ENCODE measurements at places on chromosomes 5 and 9.
A peak's percentile ranks its signal among the peaks of the same experiment; 100 is the strongest.

- DNase-seq, result no peak
Measured at GRCh38 chr9:29796291-29796952, 2223.1 kb upstream of the C9orf72 start.

DNA sequence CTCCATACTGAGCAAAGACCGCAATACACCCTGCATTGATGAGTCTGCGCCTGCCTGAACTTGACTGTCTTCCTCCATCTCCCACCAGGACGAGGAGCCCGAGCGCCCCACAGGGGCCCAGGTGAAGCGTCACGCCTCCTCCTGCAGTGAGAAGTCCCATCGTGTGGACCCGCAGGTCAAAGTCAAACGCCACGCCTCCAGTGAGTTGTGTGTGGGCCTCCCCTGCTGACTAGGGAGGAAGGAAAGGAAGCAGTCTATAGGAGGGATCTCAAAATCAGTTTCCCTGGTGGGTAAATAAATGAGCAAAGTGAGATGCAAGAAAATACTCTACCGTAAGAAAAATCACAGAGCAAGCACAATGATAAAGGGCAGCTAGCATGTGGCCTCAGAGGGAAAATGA lies 22.8 kb upstream of the GRPEL2 start:
- DNase-seq, result no peak

DNA sequence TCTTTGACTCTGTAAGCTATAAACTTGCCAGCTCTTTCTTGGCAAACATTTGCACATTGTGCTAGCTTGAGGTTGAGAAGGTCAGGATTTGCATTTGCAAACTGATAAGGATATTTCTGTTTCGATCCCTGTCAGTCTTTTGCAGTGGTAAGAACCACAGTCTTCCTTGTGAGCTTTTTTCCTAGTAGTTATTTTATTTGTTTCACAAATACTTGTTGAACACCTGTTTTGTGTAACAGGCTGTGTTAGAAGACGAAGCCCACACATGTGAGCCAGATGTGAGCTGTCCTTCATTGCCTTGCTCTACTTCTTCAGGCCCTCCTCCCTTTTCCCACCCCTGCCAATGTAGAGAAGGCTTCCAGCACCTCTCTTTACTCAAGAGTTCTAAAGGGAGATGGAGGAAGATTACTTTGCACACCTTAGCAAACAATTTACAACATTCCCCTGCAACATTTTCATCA lies 327.0 kb upstream of the KLF4 start:
- no peak for DNase-seq

DNA sequence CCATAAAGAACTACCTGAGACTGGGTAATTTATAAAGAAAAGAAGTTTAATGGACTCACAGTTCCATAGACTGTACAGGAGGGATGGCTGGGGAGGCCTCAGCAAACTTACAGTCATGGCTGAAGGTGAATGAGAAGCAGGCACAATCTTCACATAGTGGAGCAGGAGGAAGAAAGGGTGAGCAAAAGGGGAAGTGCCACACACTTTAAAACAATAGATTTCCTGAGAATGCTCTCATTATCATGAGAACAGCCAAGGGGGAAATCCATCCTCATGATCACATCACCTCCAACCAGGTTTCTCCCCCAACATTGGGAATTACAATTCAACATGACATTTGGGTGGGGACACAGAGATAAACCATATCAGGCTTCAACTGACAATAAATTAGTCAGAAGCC lies 664.9 kb downstream of the TAF11L14 start:
- no peak for DNase-seq

DNA sequence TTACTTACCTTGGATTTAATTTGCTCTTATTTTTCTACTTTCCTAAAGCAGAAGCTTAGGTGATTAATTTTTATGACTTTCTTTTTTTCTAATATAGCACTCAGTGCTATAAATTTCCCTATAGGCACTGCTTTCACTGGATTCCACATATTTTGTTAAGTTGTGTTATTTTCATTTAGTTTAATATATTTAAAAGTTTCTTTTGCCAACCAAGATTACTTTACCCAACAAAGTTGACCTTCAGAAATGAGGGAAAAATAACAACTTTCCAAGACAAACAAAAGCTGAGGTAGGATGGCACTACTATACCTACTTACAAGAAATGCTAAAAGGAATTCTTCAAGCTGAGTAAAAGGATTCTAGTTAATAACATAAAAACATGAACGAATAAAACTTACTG lies 8.8 kb upstream of the IFNB1 start:
- DNase-seq, result no peak

DNA sequence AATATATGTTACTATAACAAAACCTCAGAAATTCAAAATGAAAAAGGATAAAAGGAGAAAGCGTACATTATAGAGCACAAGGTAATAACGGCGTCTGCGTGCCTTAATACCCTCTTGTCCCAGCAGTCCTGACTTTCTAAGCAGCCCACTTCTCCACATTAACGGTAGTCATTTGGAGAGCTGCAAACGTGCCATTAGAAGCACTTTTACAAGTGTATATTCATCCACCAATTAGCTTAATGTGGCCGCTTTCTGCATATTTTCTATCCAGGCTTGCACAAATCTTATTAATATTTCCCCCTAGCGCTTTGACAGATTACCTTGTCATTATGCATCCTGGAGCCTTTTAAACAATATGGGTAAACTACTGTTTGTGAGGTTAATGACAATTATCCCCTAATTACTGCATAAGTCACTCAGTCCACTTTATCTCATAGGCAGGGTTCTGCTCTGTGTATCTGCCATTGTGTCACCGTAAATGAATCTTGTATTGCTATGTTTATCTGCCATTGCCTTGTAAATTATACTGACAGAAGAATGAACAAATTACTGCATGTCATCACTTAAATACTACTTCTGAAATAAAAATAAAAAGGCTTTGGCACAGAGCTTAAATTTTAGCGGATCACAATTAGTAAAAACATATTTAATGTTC lies 421.3 kb downstream of the BNC2 start:
- DNase-seq, result no peak

DNA sequence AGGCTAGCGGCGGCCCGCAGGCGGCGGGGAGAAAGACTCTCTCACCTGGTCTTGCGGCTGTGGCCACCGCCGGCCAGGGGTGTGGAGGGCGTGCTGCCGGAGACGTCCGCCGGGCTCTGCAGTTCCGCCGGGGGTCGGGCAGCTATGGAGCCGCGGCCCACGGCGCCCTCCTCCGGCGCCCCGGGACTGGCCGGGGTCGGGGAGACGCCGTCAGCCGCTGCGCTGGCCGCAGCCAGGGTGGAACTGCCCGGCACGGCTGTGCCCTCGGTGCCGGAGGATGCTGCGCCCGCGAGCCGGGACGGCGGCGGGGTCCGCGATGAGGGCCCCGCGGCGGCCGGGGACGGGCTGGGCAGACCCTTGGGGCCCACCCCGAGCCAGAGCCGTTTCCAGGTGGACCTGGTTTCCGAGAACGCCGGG lies 253 bp downstream of the SLC12A2 start:
- DNase-seq, result no peak

DNA sequence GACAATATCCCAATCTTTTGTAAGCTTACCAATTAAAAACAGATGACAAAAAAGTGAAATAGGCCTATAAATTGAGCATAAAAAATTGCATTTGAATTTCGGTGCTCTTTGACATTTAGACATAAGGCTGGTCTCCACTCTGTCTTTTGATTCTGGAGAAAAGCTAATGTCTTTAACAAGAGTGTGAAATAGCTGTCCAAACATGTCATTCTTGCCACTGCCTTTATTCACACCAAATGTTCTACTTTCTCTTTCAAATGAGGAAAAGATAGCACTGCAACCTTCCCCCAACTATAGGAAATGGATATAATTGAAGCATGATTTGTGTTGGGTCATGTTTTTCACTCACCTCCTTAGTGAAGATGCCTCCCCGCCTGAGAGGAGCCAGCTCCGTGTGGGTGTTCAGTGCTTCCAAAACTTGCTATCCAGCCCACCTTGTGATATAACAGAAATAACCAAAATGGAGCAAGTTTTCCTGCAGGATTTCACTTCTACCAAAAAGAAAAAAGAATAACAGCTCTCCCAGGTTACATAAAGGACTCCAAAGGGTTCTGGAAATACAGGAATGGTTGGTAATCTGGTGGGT lies 55.2 kb upstream of the STK32A start:
- no peak for DNase-seq

- no peak for DNase-seq
Measured at GRCh38 chr5:177535125-177535524, 18.4 kb upstream of the DDX41 start.

GRCh38 chr9:2863831-2864230 lies 19.9 kb upstream of the PUM3 start:
- DNase-seq, result no peak

DNA sequence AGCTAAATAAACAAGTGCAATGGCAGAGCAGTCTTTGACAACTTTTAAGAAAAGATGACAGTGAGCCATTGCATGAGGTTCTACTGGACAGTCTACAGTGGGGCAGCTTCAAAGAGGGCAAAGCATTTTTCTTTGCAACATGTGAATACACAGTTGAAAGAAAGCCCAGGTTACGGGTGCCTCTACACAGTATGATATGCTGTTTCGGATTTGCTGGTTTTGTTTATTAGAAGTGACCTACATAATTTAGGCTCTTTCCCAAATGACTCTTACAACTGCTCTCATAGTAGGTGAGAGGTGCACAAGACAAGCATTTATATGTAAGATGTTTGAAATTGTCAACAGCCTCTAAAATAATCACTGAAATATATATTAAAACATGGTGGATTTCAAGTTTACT lies 62.4 kb downstream of the MEF2C start:
- DNase-seq, result no peak

GRCh38 chr9:133585481-133586351 lies 23.5 kb downstream of the FAM163B start:
- DNase-seq, result no peak

- DNase-seq, result no peak
Measured at GRCh38 chr5:169817031-169817430, 163.3 kb downstream of the INSYN2B start.

GRCh38 chr9:76817489-76817888 lies 53.3 kb downstream of the PCA3 start:
- DNase-seq, result no peak

GRCh38 chr9:127634698-127635097 lies 22.6 kb downstream of the STXBP1 start:
- DNase-seq, result no peak

DNA sequence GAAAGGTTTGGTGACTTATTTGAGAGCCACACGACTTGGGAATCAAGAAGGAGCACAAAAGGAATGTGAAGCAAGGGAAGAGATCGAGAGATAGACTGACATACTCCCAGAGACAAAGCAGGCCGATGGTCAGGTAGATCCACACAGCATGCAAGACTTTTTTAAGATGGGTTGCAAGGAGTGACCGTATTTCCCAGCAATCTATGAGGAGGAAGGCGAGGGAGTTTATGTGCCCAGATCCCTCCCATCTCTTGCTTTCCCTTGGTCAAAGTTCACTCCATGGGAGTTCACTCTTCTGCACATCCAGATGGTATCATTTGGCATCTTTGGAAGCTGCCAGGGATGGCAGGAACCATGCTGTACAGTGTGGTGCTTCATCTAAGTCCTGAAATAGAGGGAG lies 148.9 kb downstream of the RMI1 start:
- no peak for DNase-seq

DNA sequence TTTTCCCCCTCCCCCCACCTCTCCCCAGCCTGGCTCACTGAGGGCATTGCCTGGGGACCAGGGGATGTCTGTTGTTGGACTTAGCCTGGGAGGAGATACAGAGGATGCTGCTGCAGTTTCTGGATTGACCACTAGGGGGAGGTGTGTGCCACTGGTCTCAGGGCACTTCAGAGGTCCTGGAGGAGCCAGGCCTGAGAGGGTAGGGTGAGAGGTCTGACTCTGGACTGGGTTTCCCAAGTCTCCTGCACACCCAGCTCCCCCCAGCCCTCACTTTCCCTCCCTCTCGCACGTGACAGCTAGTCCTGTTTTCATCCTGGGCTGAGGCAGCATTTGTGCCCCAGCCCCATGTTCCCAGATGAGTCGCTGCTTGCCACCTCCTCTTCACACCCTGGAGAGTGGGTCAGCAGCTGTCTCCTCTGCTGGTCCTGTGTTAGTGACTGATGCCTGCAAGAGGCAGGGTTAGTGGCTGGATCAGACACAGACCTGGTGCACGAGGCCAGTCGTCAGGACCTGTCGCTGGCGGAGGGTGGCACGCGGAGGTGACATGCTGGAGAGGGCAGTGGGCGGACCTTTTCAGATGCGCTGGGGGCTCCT lies 4.4 kb downstream of the IL3 start:
- peak; percentile 59 for DNase-seq

- DNase-seq, result no peak
Measured at GRCh38 chr5:111682121-111682520, 74.9 kb downstream of the NREP start.

GRCh38 chr9:76969716-76970115 lies 49.7 kb upstream of the FOXB2 start:
- DNase-seq, result no peak

DNA sequence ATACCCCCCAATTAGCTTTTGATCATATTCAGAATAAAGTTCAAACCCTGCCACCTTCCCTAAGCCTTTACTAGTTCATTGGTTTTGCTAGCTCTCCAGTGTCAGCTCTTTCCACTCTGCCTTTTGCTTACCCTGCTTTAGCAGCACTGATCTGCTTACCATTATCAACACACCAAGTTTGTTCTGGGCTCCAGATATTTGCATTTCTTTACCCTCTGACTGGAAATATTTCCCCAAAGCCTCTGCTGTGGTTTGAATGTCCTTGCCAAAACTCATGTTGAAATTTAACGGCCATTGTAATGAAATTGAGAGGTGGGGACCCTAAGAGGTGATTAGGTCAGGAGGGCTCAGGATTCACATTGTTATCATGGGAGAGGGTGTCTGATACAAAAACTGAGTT lies 99.5 kb downstream of the GCNT1 start:
- DNase-seq, result no peak

GRCh38 chr5:17743580-17744435 lies 109.5 kb downstream of the TAF11L14 start:
- no peak for DNase-seq

DNA sequence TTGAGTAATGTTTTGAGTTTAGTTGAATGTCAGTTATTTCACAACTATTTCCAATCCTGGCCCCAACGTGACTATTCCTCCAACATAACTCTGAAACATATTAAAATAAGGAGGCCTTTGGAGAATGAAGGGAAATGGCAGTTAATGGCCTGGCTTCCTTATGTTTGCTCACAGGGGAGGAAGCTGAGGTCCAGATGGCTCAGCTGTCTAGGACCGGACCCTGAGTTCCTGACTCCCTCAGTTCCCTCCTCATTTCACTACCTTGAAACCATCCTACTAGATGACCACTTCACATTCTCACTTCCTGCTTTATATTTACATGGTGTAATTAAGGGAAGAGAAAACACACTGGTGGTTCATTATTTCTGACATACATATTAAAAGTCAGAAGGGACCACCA lies 6.6 kb downstream of the OTULINL start:
- DNase-seq, result no peak

DNA sequence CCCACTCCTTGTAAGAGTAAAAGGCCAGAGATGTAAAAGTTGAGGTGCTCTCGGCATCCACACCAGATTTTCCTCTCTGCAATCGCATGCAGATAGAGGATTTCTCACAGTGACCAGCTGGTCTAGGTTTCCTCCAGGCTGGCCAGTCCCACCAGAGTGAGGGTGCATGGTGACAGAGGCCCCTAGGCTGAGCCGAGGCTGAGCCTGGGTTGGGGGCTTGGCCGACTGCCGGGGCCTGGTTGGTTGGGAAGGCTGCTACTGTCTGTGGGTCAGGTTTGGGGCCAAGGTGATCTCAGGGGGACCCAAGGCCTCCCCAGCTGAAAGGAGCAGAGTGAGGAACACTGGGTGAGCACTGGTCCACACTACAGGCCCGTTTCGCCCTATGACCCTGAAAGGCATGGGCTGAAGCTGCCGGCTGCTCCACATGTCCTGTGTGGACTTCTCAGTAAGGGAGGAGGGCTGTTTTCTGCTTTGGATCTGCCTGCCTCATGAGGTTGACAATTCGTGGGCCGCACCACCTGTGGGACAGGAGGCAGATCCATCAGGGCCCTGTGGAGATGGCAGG lies 400.8 kb upstream of the IRX4 start:
- no peak for DNase-seq
